ENCODE measurements at places on chromosomes 16 and 17.

- DNase-seq = no peak
Measured at GRCh38 chr17:42750739-42751344, 6.0 kb upstream of the EZH1 start.

GRCh38 chr17:7323731-7324437 lies 5.3 kb downstream of the NEURL4 start:
- peak; percentile 70 for DNase-seq

DNA sequence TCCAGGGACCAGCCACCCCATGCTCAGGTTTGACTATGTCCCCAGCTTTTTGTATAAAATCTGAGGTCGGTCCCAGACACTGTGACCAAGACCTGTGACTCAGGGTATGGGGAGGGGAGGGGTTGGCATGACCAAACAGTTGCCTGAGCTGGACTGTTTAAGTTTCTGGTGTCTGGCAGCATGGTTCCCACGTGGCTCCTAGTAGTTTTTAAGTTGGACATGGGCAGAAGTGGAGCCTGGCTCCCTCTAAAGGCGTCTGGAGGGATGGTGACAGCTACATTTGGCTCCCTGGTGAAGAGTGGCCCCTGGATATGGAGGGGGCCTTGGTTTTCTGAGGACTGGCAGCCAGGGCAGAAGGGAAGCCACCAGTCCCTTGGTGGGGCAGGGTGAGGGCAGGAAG lies 7.9 kb downstream of the SMCR8 start:
- DNase-seq = no peak

GRCh38 chr16:15974057-15974456 lies 24.6 kb downstream of the ABCC1 start:
- no peak for DNase-seq

DNA sequence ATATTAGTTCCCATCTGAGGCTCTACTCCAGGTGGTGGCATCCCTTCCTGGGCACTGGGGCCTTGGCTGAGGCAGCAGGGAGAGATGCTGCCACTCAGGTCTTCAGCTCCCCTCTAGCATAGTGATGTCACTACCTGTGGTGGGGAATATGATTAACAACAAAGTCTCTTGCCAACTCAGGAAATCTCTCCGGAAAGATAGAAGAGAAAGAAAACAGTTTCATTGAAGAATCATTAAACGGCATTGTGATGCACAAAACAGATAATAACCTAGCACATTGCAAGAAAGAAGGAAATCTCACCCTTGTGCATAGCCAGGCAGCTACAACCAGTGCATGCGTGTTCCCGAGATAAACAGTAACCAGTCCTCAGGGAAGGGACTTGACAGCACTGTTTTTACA lies 12.2 kb upstream of the ZNF267 start:
- DNase-seq = no peak

All from GM06990 (cell line).